ENCODE measurements at places on chromosomes 12 and 14.
A peak's percentile ranks its signal among the peaks of the same experiment; 100 is the strongest.

DNA sequence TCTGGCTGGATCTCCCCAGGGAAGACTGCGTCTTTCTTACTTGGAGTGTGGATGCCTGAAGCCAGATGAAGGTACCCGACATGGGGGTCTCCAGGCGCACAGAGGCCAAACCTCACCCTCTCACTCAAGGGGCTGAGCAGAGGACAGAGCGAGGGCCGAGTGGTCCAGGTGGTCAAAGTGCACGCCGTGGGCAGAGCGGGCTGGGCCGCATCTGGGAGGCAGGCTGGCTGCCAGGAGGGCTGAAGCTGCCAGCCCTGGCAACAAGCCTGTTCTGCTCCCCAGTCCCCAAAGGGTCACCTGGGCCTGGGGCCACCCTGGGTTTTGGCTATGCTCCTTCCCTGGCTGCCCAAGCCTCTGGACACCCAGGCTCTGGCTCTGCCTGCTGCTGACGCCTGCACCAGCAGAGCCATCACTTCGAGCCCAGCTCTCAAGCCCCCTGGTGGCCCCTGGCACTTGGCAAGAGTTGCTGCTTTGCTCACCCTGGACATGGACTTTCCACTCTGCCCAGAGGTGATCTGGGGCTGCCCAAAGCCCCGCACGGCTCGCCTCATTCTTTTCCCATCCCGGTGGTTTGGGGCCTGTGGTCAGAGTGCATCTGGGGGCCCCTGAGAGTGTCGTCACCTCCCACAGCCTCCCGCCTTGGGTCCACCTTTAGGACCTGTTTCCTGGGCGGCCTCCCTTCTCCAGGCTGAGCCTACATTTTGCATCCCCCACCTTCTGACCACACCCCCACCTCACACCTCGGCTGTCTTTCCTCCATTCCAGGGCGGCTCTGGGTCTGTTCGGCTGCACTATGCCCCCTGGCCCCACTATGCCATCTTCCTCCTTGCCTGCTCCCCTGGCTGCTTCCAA lies 2.8 kb downstream of the ADSS1 start:
- DNase-seq: no peak

DNA sequence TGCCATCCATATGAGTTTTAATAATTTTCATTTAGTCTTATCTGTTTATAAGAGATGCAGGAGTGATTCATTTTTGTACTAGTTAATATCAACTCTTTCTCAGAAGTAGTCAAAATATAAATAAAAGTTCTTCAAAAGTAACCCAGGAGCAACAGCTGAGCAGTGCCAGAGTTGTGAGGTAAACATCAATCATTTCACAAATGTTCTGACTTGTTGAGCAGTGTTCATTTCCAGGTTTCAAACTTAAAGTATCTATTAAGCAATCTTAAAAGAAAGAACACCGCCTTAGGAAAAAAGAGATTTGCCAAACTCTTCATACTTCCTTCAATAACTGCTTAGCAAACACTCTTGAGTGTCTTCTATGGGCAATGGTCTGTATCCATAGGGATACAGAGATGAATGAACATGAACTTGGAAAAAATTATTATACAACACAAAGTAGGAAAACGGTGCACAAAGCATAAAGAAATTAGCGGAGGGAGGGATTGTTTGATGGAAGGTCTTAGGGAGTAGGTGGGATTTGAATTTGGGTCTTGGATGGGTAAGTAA lies 41.9 kb upstream of the POC1B start:
- DNase-seq: no peak

GRCh38 chr14:101288436-101289229 lies 272.7 kb upstream of the DIO3 start:
- DNase-seq: no peak

GRCh38 chr12:72264548-72265175 lies 7.5 kb upstream of the TRHDE start:
- peak; percentile 21 for DNase-seq

DNA sequence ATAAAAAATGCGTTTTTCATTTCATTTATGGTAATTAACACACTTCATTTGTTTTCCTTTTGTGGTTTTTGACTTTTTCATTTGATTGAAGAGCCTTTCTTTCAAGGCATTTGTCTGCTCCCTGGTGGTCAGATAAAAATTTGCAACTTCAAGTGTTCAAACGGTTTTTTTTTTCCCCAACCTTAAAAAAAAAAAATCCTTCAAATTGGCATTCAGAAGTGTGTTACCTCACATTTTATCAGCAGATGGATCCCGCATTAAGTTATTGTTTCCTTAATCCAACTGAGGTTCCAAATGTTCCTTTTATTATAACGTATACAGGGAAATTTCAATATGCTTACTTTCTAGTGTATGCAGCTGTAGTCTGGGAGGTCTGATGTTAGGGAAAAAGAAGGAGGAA lies 47.2 kb downstream of the MYF5 start:
- peak; percentile 31 for DNase-seq

DNA sequence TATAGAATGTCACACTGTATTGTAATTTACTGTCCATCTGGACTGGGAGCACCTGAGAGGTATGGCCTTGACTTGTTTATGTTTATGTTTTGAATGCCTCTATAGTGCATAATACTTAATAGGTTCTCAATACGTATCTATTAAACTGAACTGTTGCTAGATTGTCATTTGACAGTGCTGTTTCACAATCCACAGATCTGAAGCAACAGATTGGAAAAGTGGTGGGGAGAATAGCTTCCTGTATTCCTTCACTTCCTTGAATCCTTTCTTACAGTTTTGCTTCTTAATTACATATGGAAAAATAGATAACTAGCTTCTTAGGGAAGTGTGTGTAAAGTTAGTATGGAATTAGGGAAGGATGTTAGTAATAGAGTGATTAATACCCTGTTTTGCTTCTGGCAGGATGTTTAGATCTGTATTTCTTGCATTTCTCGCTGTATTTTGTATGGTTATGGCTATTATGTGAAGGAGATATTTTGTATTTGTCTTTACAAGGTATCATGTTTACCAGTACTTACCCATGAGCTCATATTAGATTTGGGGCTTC lies 4.5 kb downstream of the CNOT2 start:
- no peak for DNase-seq

DNA sequence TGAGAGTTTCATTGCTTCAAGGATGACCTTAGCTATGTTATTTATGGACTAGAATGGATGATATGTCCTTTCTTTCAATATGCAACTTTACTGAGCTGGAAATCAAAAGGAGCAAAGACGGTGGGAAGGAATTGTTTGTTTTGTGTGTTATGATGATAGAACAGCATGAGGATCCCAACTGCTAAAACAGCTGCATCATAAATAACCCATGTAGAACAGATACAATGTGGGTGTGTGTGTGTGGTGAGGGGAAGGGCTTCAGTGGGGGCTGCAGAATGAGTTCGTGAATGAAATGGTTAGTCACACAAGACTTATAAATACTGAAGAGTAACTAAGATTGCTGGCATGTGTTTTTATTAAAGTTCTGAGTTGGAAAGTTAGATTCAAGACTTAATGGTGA lies 80.1 kb downstream of the DACT1 start:
- no peak for DNase-seq

DNA sequence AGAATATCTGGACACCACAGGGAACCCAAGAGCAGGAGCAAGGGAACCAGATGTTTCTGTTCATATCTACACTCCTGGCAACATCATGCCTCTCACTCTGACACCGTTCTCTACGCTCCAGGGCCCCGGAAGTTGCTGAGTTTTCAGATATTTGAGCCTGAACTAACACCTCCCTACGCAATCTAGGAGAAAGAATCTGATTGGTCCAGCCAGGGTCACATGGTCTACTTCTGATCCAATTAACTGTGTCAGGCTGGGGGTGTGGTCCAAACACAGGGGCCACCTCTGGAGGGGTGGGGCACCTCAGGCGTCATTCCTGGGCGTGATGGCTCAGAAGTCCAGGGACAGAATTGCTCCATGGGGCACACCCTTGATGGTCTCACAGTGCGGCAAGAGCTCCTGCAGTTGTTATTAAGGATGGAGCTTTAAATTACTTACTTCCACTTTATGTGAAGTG lies 165.5 kb downstream of the PTPN11 start:
- DNase-seq: no peak

GRCh38 chr12:54418441-54419087 lies 502 bp downstream of the ITGA5 start:
- DNase-seq: no peak

DNA sequence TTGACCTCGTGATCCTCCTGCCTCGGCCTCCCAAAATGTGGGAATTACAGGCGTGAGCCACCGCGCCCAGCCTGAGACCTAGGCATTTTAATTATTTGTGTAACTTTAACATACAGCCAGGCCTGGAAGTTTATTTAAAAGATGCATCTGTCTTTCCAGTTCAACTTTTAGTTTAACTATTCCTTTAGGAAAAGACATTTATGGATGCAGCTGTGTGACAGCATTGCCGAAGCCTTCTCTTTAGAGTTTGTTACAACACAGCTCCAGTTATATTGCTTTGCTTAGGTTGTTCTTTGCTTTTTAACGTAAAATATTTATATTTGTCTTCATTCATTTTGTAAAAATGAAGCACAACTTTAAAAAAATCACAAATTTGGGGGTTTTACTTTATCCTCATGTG lies 67.0 kb downstream of the DIP2B start:
- DNase-seq: no peak

- peak; percentile 89 for DNase-seq
Observed at GRCh38 chr14:94051115-94051514, 25.0 kb downstream of the OTUB2 start.

GRCh38 chr14:97538749-97539410 lies 741.7 kb downstream of the VRK1 start:
- no peak for DNase-seq

- no peak for DNase-seq
Observed at GRCh38 chr12:96876966-96877365, 30.1 kb upstream of the NEDD1 start.

Measured in Ammon's horn (tissue), 1 donor.